ENCODE measurements at places on chromosomes 5 and 9.

DNA sequence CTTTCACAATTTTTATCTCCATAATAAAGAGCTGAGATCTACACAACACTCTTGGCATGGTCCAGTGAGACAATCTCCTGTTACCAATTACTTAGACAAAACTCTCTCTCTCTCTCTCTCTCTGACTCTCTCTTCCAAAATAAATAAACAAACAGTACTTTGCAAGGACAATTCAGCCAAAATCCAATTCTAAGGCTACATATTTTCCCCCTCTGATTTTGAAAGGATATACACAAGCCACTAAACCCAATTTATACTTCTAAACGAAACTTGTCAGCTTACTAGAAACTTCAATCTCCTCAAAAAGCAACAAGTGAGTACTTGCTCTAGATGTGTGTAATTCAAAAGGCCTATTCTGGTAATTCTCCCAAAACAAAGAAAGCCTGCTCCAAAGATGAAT is 26.3 kb upstream of the TNPO1 start:
- no peak for DNase-seq

GRCh38 chr5:84253946-84254345 is 130.7 kb downstream of the EDIL3 start:
- no peak for DNase-seq

DNA sequence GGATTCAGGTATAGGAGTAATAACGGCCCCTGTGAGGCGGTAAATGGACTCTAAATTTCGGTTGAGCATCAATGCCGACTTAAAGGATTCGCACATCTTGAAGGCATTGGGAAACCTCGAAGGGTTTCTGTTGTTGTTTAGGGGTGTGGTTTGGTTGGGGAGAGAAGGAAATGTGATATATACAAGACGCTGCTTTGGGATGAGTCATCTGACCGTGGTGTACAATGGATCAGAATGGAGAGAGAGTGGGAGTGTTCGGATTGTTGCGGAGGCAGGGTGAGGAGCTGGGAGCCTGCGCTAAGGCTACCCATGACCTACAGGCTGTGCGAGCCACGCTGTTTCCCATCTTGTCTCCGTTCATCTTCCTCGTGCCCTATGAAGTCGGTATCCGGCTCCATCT is 60.4 kb upstream of the ERCC6L2 start:
- no peak for DNase-seq

DNA sequence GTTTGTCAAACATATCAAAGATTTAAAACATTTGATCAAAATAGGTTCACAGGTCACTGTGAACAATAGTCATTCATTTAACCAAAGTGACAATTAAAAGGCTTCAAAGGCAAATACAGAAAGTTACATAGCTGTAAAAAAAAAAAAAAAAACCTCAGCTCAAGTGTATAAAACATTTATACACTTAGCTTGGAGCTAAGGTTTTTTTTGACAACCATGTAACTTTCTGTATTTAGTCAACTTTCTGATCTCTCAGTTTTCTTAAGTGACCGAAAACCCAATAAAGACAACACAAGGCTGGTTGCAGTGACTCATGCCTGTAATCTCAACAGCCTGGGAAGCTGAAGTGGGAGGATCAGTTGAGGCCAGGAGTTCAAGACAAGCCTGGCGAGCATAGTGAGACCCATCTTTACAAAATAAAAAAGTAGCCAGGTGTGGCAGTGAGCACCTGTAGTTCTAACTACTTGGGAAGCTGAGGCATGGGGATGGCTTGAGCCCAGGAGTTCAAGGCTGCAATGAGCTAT is 16.4 kb upstream of the UBTD2 start:
- DNase-seq = no peak

DNA sequence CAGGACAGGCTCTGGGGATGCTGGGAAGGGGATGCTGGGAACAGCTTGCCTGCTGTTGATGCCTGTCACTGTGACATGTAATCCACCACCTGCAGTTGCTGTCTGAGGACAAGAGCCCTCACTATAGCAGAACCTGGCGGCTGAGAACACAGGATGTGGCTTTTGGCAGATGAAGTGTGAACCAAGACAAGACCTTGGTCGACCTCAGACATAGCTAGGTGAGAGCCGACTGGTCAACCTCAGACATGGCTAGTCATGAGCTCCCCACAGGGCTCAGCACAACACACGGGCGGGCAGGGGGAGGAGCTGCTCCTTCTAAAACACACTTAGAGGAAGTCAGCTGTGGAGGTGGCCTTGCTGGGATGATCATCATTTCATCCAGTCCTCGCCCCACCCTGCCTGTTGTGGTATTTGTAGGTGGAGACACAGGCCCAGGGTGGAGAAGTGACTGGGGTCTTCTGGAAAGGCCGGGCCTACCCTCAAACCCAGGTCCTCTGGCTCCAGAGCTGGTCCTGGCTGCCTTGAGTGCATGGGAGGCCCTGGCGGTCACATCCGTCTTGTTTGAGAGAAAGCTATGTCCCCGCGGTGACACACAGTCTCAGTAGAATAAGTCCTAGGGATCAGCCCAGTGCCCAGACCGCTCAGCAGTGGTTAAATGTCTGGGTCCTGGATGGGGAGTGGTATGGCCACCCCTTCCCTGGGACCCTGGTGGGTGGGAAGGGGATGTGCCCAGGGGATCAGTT is 6.1 kb downstream of the SUSD3 start:
- peak; percentile 73 for DNase-seq

GRCh38 chr9:89309166-89309565 is 1.8 kb upstream of the CKS2 start:
- DNase-seq = no peak

DNA sequence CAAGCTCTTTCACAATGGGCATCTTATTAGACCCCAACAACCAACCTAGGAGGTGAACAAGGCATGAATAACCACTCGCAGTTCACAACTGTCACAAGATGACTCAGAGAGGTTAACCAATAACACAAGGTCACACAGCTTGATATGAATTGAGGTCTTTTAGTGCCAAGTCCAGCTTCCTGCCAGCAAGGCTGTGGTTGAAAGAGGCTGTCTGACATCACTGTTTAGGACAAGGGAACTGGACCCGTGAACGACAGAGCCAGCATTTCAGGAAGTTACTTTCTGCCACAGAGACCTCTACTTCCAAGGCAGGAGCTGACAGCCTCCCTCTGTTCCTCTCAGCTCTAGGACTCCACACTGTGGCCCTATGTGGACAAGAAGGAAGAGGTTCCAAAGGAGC is 53.4 kb upstream of the ALDH1B1 start:
- no peak for DNase-seq

DNA sequence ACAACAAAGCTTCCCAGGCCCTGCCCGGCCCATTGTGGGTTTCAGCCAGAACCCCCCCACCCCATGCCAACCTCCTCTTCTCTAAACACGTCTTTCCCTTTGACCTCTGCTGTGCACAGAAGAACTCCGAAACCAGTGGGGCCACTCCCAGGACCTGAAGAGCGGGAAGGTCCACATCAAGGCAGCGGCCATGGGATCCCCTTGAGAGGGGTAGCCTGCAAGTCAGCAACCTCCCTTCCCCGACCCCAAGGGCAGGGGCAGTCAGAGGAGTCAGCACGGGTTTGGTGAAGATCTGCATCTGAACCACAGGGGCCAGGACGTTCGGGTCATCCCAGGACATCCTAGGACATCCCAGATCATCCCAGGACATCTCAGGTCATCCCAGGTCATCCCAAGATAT is 379.9 kb upstream of the IRX4 start:
- DNase-seq = no peak

DNA sequence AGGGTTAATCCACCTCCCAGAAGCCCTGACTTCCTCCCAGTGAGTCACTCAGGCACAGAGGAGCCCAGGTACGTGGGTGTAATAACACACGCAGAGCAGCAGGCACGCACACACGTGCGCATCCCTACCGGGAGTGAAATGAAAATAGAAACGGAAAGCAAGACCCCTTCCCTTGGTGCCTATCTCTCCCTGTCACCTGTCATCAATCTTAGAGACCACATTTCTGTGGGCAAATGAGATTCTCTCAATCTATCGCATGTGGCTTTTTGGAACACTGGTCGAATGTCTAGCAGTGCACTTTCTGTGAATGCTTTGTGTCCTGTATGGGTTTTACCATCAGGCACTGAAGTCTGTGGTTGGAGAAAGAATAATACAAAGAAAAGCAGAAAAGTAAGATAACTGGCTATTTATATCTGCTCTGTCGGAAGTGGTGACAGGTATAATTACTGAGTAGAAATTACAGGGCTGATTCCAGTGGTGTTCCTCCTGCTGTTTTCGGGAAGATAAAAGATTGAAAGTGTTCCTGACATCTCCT is 137.7 kb upstream of the GRIA1 start:
- no peak for DNase-seq

GRCh38 chr5:12668564-12668963 is 764.3 kb upstream of the CTNND2 start:
- DNase-seq = no peak

GRCh38 chr9:115137526-115137925 is 19.6 kb upstream of the TNC start:
- no peak for DNase-seq

DNA sequence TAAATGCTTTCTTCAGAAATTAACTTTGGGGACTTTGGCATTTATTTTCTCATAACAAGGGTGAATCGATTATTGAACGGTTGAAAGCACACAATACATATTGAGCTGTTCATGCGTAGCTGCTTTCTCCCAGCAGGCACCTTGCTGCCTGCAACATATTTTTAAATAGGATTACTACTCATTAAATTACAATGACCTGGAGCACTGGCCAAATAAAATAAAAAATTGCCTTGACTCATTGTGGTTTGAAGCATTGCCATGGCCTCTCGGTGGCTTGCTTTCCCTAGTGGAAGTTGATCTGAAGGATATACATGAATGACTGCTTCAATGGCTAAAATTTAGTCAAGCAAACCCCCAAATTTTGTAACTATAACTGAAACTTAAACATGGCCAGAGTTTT is 181.6 kb upstream of the NUDT12 start:
- peak; percentile 51 for DNase-seq

- DNase-seq = no peak
These were observed 97.4 kb upstream of the TRIM32 start for GRCh38 chr9:116589392-116590354.

- no peak for DNase-seq
These were observed 37.4 kb downstream of the CSNK1G3 start for GRCh38 chr5:123549256-123549904.

- peak; percentile 25 for DNase-seq
These were observed 46.7 kb downstream of the MYO10 start for GRCh38 chr5:16889203-16889971.

DNA sequence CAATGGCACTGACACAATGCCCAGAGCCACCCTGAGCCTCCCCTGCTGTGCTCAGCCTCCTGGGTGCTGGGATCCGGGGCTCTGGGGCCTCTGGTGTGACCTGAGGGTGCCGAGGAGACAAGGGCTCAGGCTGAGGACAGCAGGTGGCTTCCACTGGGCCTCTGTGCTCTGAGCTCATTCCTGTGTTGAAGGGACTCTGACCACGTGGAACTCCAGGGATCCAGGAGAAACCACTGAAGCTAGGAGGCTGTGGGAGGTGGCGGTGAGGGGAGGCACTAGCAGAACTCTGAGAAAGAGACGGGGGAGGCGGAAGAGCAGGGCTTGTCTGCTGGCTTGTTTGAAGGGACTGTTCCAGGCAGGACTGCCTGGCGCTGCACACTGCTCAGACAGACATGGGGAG is 318.7 kb upstream of the IRX1 start:
- no peak for DNase-seq

DNA sequence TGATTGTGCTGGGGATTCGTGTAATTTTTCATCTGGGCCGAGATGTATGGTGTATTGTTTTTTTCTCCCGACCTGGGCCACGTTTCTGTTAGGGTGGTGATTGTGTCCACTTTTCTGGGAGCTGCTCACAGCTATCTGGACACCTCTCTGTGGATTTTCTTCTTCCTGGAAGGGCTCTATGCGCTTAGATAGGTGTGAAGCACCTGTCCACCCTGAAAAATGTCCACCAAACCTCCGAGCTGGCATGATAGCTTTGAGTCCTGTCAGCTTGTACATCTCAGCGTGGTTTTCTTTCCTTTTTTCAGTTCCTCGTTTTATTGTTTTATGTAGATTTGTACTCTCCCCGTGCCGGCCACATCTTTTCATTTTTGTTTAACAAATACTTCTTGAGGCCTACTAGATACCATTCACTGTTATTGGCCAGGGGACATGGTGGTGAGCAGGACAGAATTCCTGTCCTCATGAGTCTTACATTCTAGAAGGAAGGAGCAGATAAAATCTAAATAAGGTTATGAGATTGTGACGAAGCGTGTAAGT is 1.1 kb downstream of the UGCG start:
- peak; percentile 40 for DNase-seq

- DNase-seq = no peak
These were observed 176.9 kb downstream of the GDNF start for GRCh38 chr5:37662789-37663485.

DNA sequence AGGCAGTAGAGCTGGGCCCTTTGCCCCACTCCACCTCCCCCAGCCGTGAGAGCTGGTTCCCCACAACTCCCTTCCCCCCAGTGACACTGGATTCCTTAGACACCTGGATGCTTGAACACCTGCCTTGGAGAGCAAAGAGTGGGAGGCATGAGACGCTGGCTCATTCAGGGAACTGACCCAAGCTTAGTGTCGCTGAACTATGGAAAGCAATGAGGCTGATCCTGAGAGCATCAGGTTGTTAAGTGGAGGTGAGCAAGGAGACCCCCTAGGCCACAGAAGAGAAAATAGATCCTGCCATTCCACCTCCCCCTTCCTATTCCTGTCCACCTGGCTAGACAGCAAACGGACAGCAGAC is 2.0 kb downstream of the CCL19 start:
- DNase-seq = peak; percentile 45

DNA sequence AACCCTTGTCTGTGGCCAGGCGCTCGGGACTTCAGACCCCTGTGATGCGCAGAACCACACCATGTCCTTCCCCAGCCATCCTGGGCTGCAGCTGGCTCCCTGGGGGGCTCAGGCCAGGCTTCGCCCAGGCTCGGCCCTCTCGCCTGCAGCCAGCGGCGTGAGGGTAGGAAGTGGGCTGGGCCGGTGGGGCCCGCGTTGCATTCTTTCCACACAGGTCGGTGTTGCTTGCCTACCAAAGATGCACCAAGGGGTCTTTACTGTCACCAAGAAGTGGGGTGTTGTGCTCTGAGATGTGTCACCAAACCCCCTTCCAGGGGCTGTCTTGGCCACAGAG is 48.3 kb upstream of the RNF130 start:
- DNase-seq = no peak

GRCh38 chr9:107229241-107229741 is 53.8 kb upstream of the RAD23B start:
- DNase-seq = no peak

GRCh38 chr5:179916523-179916922 is 8.8 kb upstream of the TBC1D9B start:
- no peak for DNase-seq
